ENCODE measurements at places on chromosomes 4 and X.

- DNase-seq, result no peak
Measured at GRCh38 chr4:152559641-152560040, 23.7 kb upstream of the FBXW7 start.

DNA sequence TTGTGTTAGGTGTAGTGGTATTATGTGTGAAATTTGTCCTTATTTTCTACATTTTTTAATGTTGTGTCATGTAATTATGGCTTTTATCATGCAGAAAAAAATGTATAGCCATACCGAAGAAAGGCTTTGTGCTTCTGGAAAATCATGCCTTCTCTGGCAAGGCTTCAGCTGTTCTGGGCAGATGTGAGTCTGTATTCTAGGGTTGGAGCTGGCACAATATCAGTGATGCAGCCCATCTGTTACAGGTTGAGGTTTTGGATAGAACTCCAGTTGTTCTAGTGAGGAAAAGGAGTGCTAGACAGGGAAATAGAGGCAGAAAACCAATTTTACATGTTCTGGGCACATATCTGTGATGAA, 44.8 kb upstream of the PRSS12 start:
- DNase-seq, result no peak

GRCh38 chr4:185820146-185821028, 8.4 kb upstream of the SORBS2 start:
- no peak for DNase-seq

GRCh38 chr4:41150401-41150800, 63.9 kb downstream of the APBB2 start:
- no peak for DNase-seq

DNA sequence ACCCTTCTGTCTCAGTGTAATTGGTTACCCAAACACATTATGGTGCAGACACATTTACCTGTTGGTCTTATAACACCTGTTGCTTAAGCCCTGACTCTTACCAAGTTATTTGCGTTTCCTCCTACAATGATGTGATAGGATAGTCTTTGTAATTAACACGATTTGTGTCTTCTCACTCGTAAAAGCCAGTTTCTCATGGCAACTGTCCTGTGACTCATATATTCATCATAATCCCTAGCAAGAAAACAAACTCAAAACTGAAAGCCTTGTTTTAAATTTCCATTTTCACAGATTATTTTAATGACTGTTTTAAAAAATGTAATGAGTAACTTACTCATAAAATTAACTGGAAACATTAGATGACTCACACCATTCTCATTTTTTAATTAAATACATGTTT, 495.2 kb downstream of the NLGN4X start:
- no peak for DNase-seq

DNA sequence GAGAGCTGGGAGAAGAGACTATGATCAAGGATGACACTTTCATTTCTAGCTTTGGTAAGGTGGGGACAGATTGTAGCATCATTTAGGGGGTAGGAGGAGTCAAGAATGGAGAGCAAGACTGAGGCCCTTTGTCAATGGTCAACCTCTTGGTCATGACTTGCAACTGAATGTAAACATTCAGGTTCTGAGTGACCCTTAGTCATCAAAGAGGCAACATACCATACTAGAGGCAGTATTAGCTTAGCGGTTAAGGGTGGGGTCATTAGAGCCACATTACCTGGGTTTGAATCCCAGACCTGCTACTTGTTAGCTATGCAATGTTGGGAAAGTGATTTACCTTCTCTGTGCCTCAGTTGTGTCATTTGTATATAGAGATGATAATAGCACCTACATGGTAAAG, 76.5 kb downstream of the MED28 start:
- no peak for DNase-seq

- DNase-seq, result no peak
Measured at GRCh38 chr4:184364100-184364921, 110.0 kb downstream of the IRF2 start.

DNA sequence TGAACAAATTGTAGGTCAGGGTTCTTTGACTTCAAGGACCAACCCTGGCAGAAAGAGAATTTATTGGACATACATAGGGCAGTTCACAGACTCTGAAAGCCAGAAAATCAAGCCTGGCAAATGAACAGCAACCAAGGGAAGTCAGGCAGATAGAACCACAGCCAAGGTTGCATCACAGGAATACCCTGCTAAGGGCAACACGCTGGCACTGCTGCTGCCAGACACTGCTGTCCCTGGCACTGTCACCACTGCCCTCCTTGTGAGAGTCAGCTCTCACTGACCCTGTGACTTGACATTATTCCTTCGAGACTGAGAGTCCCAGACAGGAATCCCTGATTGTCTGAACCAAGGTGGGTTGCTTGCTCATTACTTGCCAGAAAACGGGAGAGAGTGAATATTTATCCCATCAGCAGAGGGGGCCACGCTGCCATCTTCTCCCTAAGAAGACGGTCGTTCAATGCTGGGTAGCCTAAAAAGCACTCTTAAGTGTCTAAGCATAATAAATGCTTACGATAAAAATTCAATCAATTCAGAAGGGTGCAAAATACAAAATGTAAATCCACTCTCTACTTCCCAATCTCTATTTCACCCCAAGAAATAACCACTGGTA, 23.2 kb upstream of the PTTG2 start:
- no peak for DNase-seq

- no peak for DNase-seq
Measured at GRCh38 chrX:110182362-110182761, 135.5 kb downstream of the AMMECR1 start.

DNA sequence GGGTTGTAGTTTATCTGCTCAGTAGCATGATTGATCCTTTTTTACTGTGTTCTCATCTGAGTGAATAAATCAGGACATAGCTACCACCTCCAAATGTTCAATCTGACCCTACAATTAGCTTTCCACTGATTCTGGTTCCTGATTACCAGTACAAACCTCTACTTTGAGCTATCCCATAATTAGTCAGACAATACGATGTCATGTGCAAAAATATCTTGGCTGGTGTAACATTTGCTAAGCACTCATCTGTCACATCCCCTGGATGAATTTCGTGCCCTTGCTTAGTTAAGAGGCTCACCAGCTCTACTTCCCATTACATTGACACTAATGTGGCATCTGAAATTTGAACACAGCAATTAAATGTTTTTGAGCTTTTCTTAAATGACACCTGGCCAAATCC, 1101.0 kb upstream of the PCDH7 start:
- DNase-seq, result no peak

DNA sequence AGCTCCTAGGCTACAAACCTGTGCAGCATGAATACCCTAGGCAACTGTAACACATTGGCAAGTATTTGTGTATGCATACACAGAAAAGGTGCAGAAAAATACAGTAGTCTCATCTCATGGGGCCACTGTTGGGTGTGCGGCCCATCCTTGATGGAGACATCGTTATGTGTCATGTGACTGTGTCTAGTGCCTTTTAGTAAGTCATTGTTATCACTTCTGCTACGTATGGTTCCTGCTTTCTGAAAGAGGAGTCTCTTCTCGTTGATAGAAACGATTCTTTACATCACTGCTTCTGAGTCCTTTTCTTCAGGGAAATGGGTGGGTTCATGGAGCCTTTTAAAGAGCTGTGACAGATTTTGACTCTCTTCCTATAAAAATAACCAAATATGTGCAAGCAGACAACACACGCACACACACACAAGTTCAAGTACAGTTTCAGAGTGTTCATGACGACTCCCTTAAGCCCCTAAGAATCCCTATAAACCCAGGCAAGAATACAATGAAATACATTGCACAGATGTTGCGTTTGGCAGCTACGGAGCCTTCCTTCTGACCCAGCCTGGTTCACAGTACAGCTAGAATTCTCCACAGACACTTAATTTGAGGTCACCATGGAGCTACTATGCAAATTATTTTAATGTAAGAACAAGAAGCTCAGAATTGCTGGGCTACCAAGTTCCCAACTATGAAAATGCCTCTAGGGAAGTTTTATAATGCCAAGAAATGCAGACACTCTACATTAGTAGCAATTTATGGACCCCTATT, 10.2 kb upstream of the STK32B start:
- DNase-seq, result no peak

DNA sequence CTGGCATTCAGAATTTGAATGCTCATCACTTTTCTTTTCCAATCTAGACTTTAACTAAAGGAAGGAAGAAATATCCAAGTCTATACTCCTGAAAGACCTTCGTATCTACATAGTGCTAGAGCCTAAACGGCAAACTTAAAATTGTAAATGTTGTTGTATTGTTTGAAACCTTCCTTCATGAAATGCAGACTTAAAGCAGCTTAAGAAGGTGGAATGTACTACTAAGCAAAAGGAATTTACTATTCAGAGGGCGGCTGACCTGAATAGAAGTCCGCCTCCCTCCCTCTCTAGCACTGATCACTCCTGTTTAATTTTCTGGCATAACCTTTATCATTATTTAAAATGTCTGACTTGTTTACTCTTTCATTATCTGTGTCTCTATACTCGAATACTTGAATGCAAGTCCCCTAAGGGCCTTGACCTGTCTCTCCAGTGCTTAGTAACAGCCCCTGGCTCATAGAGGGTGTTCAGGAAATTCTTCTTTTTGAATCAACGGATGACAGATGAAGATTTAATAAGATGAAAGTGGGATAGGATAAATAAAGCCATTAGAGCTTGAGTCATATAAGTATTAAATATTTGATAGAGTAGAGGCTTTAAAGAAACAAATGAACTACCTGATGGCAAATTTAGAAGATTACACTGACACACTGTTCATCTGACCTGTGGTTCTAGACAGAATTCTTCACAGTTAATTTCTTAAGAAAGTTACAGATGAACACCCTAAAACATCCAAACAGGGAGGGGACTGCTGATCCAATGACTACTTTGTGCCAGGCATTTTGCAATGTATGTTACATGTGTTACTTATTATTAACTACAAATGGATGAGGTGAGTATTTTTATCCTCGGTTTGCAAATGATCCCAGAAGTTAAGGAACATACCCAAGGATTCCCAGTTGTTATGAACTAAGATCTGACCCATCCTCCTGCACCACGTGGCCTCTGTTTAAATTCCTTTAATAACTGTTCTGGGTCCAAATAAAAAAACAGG, 20.2 kb upstream of the RBPJ start:
- no peak for DNase-seq

GRCh38 chrX:44082829-44083228, 109.6 kb upstream of the NDP start:
- DNase-seq, result no peak

DNA sequence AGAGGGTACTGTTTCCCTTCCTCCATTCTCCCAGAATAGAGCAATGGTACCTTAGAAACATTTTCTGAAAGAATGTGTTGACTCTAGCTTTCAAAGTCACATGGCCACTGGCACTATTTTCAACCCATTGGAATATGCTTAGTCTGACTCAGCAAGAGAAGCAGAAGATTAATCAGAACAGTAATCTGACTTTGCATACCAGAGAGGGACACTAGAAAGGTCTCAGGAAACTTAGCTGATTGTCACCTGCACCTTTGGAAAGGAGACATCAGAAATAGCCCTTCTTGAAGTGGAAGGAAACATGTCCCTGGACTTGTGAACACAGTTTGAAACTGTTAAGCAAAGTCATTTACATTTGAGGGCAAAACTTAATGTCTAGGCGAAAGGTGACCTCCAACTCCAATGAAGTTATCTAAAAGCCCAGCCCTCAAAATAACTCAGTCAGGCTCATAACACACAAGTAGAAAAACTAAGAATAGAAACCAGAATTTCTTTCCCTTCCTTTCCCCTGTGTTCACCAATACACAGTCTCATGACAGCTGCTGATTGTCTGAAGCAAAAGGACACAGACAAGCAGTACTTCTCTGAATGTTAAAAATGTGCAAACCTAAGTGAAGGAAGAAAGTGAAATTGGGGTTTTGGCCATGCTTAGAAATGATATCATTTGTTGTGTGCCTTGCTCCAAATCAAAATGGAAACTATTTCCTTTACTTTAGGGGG, 270.8 kb downstream of the GRIA3 start:
- no peak for DNase-seq

DNA sequence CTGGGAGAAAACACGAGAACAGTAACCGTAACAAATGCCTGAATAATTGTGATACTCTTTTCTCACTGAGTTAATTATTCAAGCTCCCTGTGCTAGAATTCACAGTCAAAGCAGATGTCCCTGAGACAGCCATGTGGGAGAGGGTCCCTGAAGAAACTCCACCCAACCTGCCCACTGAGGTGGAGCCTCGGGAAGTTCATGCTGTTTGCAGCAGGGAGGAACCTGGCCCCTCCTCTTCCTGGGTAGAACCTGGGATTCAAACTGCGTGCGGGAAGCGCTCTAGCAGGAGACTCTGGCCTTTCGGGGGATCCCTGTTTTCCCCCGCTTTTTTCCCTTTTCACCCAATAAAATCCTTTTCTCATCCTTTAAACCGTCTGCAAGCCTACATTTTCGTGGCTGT, 20.2 kb upstream of the RHOH start:
- no peak for DNase-seq

- no peak for DNase-seq
Measured at GRCh38 chr4:120731561-120731960, 191.0 kb downstream of the PRDM5 start.

- DNase-seq, result no peak
Measured at GRCh38 chr4:121278811-121279368, 101.9 kb downstream of the QRFPR start.

DNA sequence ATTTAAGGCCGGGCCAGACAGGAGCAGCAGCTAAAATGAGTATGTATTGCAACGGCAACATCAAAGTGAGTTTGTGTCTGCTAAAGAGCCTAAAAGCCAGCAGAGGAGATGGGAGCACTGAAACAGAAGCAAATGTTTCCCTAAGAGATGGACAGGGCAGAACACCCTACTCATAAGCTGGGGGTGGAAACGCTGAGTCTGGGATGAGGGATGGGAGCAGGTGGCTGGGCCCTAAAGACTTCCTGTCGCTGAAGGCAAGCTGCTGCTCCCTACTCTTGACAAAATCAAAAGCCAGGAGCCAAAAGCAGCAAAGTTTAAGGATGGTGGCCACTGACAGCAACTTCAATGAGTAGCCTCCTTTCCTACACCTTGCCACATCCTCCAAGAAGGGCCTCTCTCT, 40.6 kb upstream of the NAP1L5 start:
- DNase-seq, result no peak

DNA sequence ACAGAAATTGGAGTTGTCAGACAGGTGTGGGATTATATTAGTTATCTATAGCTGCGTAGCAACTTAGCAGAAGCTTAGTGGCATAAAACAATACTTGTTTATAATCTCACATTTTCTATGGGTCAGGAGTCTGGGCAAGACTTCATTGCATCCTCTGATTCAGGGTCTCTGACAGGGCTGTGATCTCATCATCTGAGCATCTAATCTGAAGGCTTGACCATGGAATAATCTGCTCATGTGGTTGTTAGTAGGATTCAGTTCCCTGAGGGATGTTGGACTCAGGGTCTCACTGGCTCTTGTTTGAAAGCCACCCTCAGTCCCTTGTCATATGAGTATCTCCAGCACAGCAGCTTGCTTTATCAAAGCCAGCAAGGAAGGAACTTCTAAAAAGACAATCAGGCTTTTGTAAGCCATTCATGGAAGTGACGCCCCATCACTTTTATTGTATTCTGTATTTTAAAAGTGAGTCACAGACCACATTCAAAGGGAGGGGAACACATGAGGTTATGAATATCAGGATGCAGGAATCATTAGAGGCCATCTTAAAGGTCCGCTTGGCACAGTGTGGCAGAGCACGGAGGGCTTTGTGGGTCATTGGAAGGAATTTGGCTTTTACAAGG, 37.2 kb upstream of the FAM9B start:
- no peak for DNase-seq

GRCh38 chr4:7802093-7802726, 137.5 kb downstream of the AFAP1 start:
- DNase-seq, result peak; percentile 75
